Stimulated activated CD4-positive, alpha-beta T cell treated with anti-CD3 and anti-CD28 coated beads, Interleukin-1b, Interleukin-23, amount 100 ng/mL, for 1 hour (primary cell): ENCODE measurements at places on chromosomes 13 and 19.

DNA sequence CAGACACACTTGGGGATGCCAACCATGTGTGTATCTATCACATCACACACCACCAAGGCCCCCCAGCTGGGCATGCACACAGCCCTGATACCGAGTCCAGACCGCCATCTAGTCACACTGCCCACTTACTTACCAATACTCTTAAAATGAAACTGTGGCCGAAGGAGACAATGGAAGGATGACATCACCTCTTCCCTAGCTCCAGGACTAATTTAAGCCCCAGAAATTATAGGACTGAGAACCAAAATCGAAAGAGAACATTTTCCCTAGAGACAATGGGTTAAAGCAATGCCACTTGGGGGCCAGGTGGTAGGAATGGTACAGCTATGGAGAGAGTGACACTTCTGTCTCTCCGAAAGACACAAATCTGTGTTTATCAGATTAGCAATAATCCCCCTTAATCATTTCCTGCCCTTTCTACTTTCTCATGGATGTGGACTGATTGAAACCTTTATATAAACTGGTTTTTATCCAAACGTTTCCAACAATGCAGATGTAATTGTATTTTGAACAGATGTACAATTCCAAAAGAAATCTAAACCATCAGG, 663 bp upstream of the GGACT start:
- DNase-seq: no peak

GRCh38 chr19:58123354-58123753, 25.3 kb upstream of the ZSCAN18 start:
- DNase-seq: no peak

DNA sequence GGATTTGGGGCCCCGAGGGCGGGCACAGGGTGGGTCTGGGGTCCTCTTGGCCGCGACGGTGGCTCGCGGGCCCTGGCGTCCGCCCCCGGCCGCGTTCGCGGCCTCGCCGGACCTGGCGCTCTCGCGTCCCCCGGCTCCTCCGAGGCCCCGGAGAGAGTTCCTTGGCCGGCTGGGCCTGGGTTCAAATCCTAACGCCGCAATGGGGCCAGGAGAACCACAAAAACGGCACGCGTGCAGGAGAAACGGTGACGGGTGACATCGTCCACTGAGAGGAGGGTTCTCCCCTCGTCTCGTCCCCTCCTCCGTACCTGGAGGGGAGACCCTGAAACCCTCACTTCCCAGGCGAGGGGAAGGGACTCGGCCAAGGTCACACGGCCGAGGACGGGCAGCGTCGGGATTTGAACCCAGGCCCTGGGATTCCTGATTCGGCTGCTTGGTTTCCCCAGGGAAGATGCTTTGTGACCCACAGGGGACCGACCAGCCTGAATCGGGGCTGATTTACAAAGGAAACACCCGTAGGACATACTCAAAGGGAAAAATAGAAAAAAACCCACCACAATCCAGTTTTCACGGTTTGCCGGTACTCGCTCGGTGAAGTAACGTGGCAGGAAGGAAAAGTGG, 624 bp downstream of the SAFB start:
- no peak for DNase-seq

- DNase-seq: no peak
Measured at GRCh38 chr13:93558637-93559036, 332.0 kb downstream of the GPC6 start.

- no peak for DNase-seq
Measured at GRCh38 chr13:29959603-29960002, 109.2 kb upstream of the UBL3 start.

DNA sequence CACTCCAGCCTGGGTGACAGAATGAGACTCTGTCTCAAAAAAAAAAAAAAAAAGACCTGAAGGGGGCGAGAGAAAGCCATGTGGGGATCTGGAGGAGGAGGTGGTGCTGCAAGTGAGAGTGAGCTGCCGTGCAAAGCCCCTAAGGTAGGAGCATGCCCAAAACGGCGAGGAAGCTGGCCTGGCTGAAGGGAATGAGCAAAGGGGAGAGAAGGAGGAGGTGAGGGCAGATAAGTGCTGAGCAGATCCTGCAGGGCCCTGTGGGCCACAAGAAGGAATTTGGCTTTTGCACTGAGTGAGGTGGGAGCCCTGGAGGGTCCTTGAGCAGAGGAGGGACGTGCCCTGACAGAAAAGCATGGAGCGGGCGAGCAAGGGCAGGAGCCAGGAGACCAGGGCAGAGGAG, 19.4 kb upstream of the ADGRE5 start:
- DNase-seq: no peak

GRCh38 chr19:40294560-40294959, 9.4 kb upstream of the AKT2 start:
- no peak for DNase-seq

- DNase-seq: no peak
Measured at GRCh38 chr19:58154287-58154678, 3.7 kb upstream of the ZNF329 start.

- DNase-seq: no peak
Measured at GRCh38 chr19:10420444-10421239, at the start of gene PDE4A. Gene PDE4A (plus strand): TSS chr19:10420538. CDS start chr19:10420765, 227 bp downstream.

DNA sequence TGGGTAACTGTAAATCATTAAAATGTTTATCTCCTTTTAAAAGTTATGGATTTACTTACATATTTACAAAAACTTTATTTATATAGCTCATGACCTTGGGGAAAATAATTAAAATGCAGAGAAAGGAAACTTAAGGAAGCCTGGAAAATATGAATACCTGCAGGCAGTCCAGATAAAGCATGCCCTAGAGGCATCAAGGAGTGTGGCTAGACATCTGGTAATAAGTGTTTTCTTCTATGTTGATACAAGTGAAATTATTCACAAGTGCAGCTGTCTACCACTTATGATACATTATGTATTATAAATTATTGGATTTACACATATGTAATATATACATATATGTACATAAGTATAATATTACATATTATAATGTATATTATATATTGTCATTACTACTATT, 207.9 kb downstream of the LMO7 start:
- DNase-seq: no peak

GRCh38 chr19:16698914-16699313, 20.7 kb upstream of the NWD1 start:
- no peak for DNase-seq

DNA sequence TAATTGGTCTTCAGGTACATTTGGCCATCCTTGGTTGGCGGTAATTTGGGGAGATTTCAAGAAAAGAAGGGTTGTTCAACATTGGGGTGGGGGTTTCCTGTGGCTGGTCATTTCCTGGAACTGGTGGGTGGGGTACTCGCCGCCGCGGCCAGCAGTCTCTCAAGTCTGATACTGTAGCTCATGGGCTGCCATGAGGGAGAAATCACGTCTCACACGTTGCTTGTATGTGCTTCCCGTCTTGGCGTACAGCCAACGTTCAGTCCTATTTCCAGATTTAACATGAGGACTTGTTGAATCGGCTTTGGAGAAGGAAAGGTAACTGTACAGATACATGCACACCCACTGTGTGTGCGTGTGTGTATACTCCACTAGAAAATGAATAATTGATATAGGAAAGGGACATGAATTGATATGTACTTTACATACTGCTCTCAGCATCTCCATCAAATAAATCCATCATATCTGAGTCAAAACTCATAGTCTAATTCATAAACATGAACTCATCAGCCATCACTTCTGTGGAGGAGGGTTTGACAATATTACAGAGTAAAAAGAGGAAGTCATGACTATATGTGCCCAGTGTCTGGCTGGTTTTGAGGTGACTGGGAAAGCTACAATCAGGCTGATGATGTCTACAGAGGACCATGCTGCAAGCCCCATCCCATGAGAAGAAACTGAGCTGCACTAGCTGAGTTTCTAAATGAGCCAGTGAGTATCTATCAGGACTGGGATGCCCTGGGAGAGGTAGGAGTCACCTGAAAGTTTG, 418.1 kb downstream of the TSHZ3 start:
- DNase-seq: no peak

GRCh38 chr13:24274452-24275021, 34.8 kb upstream of the C1QTNF9 start:
- peak; percentile 31 for DNase-seq

DNA sequence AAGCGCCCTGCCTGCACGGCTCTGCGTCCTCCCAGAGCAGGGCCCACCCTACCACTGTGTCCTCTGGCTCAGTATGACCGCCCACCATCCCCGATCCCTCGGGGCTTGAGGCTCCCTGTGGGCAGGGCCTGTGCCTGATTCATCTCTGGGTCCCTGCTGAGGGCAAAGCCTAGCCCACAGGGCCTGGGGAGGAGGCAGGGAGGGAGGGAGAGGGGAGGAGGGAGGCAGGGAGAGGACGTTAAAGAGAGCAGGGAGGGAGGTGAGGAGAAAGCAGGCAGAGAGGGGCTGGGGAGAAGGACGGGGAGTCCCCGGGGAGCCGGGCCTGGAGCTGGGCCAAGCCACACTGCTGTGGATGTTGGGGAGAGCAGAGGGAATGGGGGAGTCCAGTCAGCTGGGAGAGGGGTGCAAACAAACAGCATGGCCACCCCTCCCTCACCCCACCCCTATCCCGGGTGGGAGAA, 4.0 kb upstream of the ERFL start:
- DNase-seq: no peak

DNA sequence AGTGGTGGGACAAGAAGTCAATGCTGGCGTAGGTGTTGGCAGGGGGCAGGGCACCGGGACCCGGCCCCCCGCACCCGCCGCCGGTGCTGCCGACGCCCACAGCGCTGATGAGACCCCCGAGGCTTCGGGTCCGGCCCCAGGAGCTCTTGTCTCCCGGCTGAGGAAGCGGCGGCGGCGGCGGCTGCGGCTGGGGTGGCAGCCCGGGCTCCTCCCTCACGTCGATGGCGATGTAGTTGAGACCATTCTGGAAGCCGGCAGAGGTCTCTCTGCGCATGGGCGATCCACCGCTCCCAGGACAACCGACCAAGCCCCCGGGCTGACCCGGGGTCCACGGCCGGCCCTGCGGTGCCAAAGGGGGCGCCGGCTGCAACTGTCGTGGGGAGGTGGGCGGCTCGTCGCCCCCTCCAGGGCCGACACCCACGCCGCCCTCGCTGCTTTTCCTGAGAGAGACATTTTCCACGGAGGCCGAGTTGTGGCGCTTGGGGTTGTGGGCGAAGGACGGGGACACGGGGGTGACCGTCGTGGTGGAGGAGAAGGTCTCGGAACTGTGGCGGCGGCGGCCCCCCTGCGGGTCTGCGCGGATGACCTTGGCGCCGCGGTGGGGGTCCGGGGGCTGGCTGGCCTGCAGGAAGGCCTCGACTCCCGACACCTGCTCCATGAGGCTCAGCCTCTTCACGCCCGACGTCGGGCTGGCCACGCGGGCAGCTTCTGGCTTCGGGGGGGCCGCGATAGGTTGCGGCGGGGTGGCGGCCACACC, 4.1 kb downstream of the IRS2 start:
- DNase-seq: no peak

DNA sequence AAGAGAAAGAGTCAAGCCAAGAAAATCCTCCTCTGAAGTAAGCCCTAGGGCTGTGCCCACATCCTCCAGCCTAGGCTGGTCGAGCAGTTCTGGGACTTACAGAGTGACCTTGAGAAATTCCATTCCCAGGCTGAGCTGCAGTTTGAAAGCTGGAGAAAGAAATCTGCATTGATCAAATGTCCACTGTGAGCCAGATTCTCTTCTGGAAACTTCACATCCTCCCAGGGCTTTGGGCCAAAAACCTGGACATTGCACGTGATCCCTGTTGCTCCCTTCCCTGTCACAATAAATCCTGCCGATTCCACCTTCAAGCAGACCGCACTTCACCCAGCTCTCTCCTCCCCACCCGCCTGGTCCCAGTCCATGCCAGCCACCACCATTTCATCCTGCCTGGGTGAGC, 15.7 kb downstream of the TMEM143 start:
- DNase-seq: no peak

GRCh38 chr13:45004096-45004495, 14.8 kb downstream of the GPALPP1 start:
- no peak for DNase-seq
